Iris pigment epithelial cell (primary cell): ENCODE measurements at places on chromosomes 1 and 21.
A peak's percentile ranks its signal among the peaks of the same experiment; 100 is the strongest.

DNA sequence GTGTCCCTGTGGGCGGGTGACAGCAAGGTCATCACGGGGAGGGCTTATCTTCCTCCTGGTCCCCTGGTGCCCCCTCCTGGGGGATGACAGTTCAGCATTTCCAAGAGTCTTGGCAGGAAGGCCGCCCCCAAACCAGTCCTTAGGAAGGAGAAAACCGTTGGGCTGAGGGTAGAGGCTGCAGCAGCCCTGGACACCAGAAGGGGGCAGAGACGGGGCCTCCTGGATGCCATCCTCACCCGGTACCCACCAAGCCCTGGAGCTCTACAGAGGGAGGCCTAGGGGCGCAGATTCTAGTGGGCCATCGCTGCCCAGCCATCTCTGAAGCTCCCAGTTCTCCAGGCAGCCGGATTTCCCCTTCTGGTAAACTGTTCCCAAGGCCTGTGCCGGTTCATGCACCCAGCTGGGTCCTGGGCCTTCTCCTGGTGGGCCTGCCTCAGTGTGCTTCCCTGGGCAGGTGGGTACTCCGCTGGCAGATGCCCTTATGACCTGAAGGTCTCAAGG lies 14.8 kb upstream of the ZNF669 start:
- DNase-seq, result peak; percentile 38

- no peak for DNase-seq
Measured at GRCh38 chr1:111499026-111499785, 4.2 kb downstream of the ADORA3 start.

- DNase-seq, result no peak
Measured at GRCh38 chr1:202697038-202697437, 13.2 kb downstream of the SYT2 start.

- DNase-seq, result no peak
Measured at GRCh38 chr21:39347537-39347936, 1.4 kb downstream of the HMGN1 start.

- DNase-seq, result no peak
Measured at GRCh38 chr1:182303778-182304177, 87.8 kb downstream of the GLUL start.

GRCh38 chr1:32947669-32948389 lies 16.8 kb downstream of the RNF19B start:
- no peak for DNase-seq

- no peak for DNase-seq
Measured at GRCh38 chr1:22290611-22291010, 147.7 kb upstream of the WNT4 start.

- peak; percentile 68 for DNase-seq
Measured at GRCh38 chr1:167401260-167401873, 117.0 kb downstream of the CD247 start.

- DNase-seq, result no peak
Measured at GRCh38 chr1:3219005-3219790, 150.2 kb downstream of the PRDM16 start.

- no peak for DNase-seq
Measured at GRCh38 chr1:3061566-3061965, 7.4 kb upstream of the PRDM16 start.

GRCh38 chr1:183291802-183292514 lies 105.9 kb downstream of the LAMC2 start:
- peak; percentile 37 for DNase-seq

DNA sequence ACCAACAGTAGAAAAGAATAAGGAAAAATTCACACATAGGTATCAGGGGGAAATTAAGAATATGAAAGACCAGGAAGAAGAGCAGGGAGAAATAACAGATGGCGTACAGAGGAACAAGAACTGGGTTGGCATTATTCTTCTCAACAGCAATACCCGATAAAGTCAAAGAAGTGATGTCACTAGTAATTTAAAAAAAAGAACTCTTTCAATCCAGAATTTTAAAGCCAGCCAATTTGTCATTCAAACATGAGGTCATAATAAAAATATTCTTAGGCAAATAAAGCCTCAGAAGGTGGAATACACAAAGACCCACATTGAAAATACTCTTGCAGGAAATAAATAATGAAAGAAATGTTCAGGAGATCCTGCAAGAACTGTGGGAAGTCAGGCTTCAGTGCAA lies 8.8 kb downstream of the NCMAP start:
- DNase-seq, result no peak

GRCh38 chr1:20185834-20186782 lies at the start of the genes PLA2G2C and UBXN10:
Gene PLA2G2C, minus strand, starts transcription at chr1:20186518. Its CDS starts 9,155 bp downstream, at chr1:20177363.
Gene UBXN10, plus strand, starts transcription at chr1:20186096. Its CDS starts 4,466 bp downstream, at chr1:20190562.
- no peak for DNase-seq

- DNase-seq, result no peak
Measured at GRCh38 chr1:117359561-117360289, 7.5 kb upstream of the MAN1A2 start.

- DNase-seq, result no peak
Measured at GRCh38 chr1:7726623-7727022, 44.5 kb upstream of the VAMP3 start.
